ENCODE measurements at places on chromosomes 2 and 18.

DNA sequence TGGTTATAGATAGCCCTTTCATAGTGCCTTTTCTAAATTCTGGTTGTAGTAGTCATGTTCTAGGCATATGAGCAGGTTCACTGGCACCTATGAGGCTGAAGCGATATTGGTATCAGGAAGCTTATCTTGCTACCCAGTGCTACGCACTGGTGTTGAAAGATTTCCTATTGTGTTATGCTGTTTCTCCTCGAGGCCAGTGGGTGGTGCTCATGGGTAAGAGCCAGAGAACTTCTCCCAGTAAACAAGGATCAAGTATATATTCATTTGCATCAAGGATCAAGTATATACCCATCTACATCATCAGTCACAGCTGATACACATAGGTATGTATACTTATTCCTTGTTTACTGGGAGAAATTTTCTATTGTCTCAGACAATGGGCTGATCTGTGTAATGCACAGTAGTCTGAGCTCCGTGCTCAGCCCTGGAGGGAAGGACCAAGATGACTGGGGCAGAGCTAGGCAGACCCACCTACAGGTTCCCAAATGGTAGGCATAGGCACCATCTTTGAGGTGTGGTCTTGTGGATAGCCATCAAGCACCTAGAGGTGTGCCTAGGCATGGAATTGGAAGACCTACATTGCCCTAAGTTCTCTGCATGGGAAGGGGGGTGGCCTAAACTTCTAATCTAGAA is 101.2 kb upstream of the GALNT13 start:
- H3K4me1 ChIP-seq = no peaks in the 10 kb centered on the region
- no peaks in the 10 kb centered on the region for H3K36me3 ChIP-seq
- H3K27ac ChIP-seq = no peak overlapping the region
- H3K4me3 ChIP-seq = no peak overlapping the region
- DNase-seq = no peak

DNA sequence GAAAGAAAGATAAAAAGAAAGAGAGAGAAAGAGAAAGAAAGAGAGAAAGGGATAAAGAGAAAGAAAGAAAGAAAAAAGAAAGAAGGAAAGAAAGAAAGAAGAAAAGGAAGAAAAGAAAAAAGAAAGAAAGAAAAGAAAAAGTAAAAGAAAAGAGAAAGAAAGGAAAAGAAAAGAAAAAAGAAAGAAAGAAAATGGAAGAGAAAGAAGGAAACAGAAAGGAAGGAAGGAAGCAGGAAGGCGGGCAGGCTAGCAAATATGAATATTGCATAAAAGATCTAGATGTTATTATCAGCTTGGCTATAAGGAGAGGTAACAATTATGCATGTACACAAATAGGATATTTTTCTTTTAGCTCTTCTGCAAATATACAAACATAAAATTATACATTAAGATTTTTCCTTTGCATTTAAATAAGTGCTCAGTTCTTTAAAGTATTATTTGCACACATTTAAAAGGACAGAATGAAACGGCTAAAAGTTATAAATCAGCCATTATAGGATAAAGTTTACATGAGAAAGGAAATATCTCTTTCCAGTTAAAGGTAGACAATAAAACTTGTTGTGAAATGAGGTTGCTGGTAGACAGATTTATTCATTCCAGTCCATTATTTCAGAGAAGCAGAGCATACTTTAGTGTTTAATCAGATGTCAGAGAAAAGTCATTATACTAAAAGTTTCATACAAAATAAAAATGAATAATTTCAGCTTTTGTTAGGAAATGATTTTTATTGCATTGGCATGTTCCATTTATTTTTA is 511.4 kb downstream of the KCNJ3 start:
- no peak for DNase-seq
- no peak overlapping the region for H3K27ac ChIP-seq
- H3K36me3 ChIP-seq = no peaks in the 10 kb centered on the region

DNA sequence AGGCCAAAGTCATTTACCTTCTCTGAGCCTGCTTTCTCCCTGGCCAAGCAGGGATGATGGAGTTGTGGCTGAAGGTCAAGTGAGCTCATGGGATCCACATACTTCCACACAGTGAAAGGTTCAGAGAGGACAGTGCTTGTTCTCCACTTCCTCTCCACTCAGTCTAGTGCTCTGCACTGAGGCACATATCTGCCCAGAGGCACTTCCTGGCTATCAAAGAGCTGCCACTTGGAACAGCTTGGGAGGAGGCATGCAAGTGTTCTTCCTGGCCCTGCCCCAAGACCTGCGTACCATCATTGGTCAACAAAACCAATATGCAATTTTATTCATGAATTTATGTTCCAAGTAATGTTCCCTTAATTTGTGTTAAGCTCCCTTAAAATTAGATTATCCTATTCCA is 71.9 kb downstream of the RNF152 start:
- peaks cover 19% of the 10 kb centered on the region for H3K36me3 ChIP-seq
- peaks cover 8% of the 10 kb centered on the region for H3K4me1 ChIP-seq
- DNase-seq = no peak
- no peak overlapping the region for H3K4me3 ChIP-seq

DNA sequence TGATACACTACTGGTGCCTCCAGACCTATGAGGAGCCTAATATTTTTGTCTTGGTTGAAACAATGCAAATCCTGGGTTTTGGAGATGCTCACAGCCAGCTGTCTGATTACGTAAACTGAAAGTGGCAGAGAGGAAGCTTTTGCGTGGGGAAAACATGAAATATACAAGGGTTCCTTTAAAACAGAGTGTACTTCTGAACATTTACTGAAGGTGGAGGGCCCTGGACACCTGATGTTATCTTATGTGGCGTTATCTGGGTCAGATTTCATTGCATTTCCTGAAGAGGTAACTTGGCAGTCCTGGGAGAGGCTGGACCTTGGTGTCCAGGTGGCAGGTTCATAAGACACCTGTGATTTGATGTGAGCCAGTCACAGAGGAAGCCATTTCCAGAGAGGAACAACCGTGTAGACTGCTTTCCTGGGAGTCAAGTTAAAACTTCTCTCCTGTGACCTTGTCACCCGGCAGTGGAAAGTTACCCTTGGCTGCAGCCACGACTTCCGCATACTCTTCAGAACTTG is 105.0 kb downstream of the NEDD4L start:
- peaks cover 1% of the 10 kb centered on the region for H3K36me3 ChIP-seq
- no peak for DNase-seq
- H3K27me3 ChIP-seq = no peaks in the 10 kb centered on the region
- H3K27ac ChIP-seq = no peak overlapping the region

DNA sequence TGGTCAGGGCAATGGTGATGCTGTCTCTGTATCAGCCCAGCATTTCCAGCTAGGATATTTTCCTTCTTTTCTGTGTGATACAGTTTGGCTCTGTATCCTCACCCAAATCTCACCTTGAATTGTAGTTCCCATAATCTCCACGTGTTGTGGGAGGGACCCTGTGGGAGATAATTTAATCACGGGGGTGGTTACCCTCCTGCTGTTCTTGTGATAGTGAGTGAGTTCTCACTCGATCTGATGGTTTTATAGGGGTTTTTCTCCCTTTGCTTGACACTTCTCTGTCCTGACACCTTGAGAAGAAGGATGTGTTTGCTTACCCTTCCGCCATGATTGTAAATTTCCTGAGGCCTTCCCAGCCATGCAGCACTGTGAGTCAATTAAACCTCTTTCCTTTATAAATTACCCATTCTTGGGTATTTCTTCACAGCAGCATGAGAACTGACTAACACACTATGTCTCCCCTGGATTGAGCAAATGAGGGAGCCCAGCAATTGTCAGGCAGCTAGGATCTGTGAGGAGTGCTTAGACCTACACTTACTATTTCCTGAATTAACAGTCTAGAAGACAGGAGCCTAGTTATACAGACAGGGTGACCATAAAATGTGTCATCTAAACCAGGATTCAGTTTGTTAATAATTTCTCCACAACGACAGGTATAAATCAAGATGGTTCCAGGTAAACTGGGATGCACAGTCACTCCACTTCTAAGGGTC is 6.0 kb downstream of the SCN2A start:
- H3K27me3 ChIP-seq = no peaks in the 10 kb centered on the region
- no peak overlapping the region for H3K27ac ChIP-seq
- no peak for DNase-seq
- H3K36me3 ChIP-seq = no peaks in the 10 kb centered on the region
- H3K4me3 ChIP-seq = no peak overlapping the region

Measured in type B pancreatic cell (in vitro differentiated cells).